ENCODE measurements at places on chromosomes 1 and 21. TPM values are rescaled to one million over a fixed set of nuclear protein-coding genes. Genes with fewer than 3 reads are reported as not detected.

DNA sequence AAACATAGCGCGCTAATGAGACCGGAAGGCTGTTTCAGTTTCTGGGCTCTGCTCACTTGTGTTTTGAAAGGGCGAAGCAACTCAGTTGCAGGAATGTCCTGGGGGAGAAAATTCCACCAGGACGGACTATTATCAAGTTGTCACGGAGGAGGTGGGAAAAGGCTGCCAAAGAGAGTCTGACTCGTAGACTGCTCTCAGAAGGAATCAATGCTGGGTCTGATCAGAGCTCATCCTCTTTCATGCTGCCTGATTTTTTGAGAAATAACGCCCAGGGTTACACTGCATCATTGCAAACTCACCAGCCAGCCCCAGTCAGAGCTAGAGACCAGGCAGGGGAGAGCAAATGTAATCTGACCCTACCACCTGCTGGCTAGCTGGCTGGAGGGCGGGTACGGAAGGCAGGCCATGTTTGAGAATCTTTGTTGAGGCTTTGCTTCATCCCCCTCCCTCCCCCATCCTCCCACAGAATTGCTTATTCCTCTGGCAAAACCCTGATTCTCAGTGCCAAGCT is 36.4 kb upstream of the BCL9 start:
- no peak for DNase-seq

DNA sequence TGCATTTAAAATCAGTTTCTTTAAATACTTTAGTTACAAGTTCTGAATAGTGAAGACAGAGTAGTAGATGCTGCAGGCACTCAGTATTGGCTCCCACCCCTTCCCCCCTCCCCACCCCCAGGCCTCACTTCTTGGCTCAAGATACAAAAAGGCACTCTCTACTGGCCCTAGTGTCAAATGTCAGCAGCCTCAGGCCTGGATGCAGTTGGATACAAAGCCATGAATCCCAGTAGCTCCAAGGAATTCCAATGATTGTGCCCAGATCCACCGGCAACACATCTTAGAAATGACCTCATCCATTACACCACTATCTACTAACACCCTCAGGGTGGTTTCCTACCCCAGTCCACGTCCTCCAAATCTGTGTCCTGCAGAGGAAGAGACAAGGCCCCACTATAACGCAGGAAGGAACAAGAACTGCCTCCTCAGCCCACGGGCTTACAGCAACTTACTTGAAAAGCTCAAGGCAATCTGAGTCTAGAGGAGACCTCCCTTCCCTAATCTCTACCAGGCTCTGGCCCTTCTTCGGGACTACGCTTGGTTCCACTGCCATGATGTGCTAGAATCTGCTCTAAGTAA is 17.6 kb downstream of the ACADM start:
- no peak for DNase-seq

Gene PAPPA2
- total RNA-seq = not detected

Gene RHCE
- 0.26 TPM for total RNA-seq

All from activated T-cell treated with anti-CD3 and anti-CD28 coated beads, Interleukin-2, amount 50 U/mL, for 4 hours (primary cell).